ENCODE measurements at places on chromosomes 12 and 14. TPM values are rescaled to one million over a fixed set of nuclear protein-coding genes. Genes with fewer than 3 reads are reported as not detected.

Gene PWP1
- 35.7 TPM for total RNA-seq

Gene ARMH4
- total RNA-seq = not detected

Gene GARIN6
- total RNA-seq = not detected

Gene REP15
- total RNA-seq = 0.38 TPM

Gene NRL
- 3.1 TPM for total RNA-seq
